ENCODE measurements at places on chromosomes 5 and 9. TPM values are rescaled to one million over a fixed set of nuclear protein-coding genes. Genes with fewer than 3 reads are reported as not detected.

Gene MARCOL
- total RNA-seq: not detected

Gene C1QTNF2
- total RNA-seq: 3.4 TPM

Gene CCDC183
- total RNA-seq: 6.3 TPM

Gene GLDC
- total RNA-seq: 20.7 TPM

Gene SLC25A2
- 0.63 TPM for total RNA-seq

Gene PCDHB15
- total RNA-seq: 32.9 TPM

Gene IRX1
- total RNA-seq: not detected

Gene UNC13B
- total RNA-seq: 31.9 TPM

Gene SLC1A3
- 231 TPM for total RNA-seq

Gene PRSS3
- total RNA-seq: not detected
